ENCODE measurements at places on chromosomes 5 and 9.

DNA sequence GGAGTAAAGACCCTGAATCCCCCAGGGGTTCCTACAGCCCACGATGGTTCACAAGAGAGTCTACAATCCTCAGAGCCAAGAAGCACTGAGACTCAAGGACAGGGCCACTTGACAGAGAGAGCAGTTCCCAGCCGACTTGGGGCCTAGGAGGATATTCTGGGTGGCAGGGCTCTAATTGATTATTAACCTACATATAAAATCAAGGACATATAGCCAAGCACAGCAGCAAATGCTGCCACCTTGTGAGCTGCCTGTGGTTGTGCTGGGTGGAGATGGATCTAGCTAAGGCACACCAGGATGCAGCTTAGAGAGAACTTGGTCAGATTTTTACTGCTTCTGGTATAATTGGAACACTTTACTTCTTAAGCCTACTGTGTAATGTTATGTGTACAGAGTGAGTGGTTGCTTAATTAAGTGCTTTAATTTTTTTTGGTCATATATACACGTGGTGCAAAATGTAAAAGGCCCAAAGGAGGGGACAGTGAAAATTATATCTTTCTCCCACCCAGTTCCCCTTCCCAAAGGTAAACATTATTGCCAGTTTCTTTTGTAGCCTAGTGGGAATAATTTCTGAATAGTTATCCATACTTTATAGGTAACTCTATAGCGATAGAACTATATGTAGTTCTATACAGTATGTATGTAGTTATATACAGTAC is 78.8 kb downstream of the F2RL2 start:
- peak; percentile 34 for DNase-seq

GRCh38 chr9:83469722-83470121 is 68.5 kb downstream of the FRMD3 start:
- no peak for DNase-seq

GRCh38 chr9:2093920-2094597 is 78.9 kb downstream of the SMARCA2 start:
- peak; percentile 39 for DNase-seq

DNA sequence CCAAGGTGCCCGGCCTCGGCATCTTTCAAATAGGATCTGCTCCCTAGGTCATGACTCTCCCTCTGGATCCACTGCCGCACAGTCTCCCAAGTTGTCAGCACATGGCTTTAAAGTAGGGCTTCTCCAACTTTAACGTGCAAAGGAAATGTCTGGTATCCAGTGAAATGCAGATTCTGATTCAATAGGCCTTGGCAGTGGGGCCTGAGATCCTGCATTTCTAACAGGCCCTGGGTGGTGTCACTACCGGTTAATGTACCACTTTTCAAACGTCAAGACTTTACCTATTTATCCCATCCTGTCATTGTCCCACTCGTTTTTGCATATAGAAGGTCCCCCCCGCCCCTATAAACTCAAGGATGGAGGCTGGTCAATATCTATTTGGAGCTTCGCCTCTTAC is 137.6 kb upstream of the ZNF618 start:
- DNase-seq, result no peak

- no peak for DNase-seq
These were observed 141.9 kb upstream of the RASA1 start for GRCh38 chr5:87125766-87126165.

DNA sequence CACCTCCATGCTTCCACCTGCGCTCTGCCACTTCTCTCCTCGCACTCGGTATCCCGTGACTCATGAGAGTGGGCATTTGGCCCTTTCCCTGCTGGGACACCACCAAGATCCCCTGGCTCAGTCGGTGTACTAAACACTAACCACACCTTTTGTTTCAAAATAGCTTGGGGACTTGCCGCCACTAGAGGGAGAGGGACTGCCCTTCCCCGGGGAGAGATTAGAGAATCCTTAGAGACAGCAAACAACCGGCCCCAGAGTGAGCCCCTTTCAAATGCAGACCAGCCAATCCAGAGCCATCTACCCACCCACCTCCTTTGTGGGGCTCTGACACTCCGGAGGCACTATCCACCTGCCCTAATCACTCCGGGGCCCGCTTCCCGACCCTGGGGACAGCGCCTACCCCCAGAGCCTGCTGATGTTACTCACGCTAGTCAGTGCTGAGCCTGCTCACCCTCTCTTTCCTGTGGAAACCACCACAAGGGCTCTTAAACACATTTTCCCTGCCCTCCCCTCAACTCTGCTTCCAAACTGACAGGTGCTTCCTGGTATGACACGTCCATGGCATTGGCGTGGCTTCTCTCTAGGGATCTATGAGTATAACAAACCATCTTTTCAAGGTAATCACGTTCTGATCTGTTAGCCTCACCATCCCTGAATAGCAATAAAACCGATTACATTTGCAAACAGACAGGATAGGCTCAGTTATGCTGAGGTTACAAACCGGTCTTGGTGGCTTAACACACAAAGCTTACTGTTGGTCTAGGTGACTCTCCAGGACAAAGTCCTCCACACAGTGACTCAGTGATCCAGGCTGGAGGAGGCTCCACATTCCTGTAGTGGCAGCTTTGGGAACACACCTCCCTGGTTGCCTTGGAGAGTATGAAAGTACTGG is 180.1 kb upstream of the MVB12B start:
- DNase-seq, result no peak

- peak; percentile 95 for DNase-seq
These were observed 79.7 kb upstream of the ICE1 start for GRCh38 chr5:5342784-5343183.

- no peak for DNase-seq
These were observed 23.8 kb upstream of the SLC46A2 start for GRCh38 chr9:112914524-112914923.
